ENCODE measurements at places on chromosomes 5 and 9. TPM values are rescaled to one million over a fixed set of nuclear protein-coding genes. Genes with fewer than 3 reads are reported as not detected.

DNA sequence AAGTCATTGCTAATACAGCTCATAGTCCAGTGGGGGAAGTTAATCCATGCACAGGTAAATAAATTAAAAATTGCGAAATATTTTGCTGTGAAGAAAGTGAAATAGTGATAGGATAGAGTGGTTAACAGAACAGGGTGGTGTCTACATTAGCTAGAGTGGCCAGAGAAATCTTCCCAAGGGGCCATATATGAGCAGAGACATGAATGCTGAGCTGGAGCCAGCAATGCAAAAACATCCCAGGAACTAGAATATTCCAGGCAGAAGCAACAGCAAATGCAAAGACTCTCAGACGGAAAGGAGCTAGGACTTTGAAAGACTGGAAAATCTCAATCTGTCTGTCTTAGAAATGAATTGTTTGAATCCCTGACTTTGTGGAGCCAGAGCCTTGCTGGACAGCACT lies 1221.6 kb downstream of the MAT2B start:
- no peak overlapping the region for H3K27ac ChIP-seq
- no peaks in the 10 kb centered on the region for H3K27me3 ChIP-seq
- no peaks in the 10 kb centered on the region for H3K36me3 ChIP-seq
- DNase-seq: no peak

GRCh38 chr5:41517909-41518308 lies 7.5 kb upstream of the PLCXD3 start:
- no peaks in the 10 kb centered on the region for H3K36me3 ChIP-seq
- H3K4me3 ChIP-seq: no peak overlapping the region
- DNase-seq: no peak

- DNase-seq: no peak
- H3K27me3 ChIP-seq: no peaks in the 10 kb centered on the region
- H3K36me3 ChIP-seq: no peaks in the 10 kb centered on the region
- H3K27ac ChIP-seq: no peak overlapping the region
- no peak overlapping the region for H3K4me3 ChIP-seq
Measured at GRCh38 chr5:136047858-136048257, 19.1 kb downstream of the TGFBI start.

DNA sequence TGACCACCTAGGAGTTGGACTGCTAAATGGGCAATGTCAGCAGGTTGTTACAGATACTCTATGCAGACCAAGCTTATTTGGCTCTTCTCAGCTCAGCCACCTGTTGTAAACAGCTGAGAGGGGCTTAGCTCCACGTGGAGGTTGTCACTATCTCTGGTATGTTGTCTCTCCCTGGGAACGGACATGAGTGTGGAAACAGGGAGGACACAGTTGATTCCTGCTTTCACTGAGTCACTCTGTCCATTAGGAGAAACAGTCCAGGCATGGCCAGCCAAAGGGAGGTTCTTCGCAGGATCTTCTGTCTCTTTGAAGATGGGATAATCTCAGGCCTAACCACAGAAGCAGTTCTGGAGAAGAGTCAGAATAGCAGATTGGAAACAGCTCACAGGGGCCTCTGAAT lies 121.2 kb downstream of the PALM2AKAP2 start:
- no peaks in the 10 kb centered on the region for H3K4me1 ChIP-seq
- H3K4me3 ChIP-seq: no peak overlapping the region
- no peak for DNase-seq

- H3K4me1 ChIP-seq: no peaks in the 10 kb centered on the region
- no peaks in the 10 kb centered on the region for H3K27me3 ChIP-seq
- no peaks in the 10 kb centered on the region for H3K36me3 ChIP-seq
- DNase-seq: no peak
Measured at GRCh38 chr5:17620627-17621026, 10.4 kb downstream of the TAF11L12 start.

GRCh38 chr5:180470966-180471582 lies 23.1 kb upstream of the CNOT6 start:
- no peak overlapping the region for H3K27ac ChIP-seq
- peak; percentile 57 for DNase-seq
- no peaks in the 10 kb centered on the region for H3K36me3 ChIP-seq
- no peaks in the 10 kb centered on the region for H3K27me3 ChIP-seq
- no peaks in the 10 kb centered on the region for H3K4me1 ChIP-seq

DNA sequence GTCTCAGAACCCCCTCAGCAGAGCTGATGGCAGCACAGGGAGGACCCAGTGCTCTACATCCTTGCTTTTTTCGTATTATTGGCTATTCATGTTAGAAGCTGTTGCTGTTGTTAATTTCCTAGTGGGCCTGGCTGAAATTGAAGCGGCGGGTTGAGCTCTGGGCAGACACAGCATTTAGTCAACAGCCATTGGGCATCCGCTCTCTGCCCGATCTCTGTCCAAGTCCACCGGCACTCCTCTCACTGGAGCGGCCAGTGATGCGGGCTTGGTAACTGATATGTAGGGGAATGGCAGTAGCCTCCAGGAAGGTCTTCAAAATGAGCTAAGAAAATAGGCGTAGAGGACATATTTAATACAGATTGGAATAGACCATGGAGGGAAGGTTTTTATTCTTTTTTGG lies 1.3 kb upstream of the GARNL3 start:
- no peaks in the 10 kb centered on the region for H3K36me3 ChIP-seq
- H3K4me1 ChIP-seq: no peaks in the 10 kb centered on the region
- no peak for DNase-seq
- H3K27me3 ChIP-seq: no peaks in the 10 kb centered on the region

- no peaks in the 10 kb centered on the region for H3K36me3 ChIP-seq
- H3K4me1 ChIP-seq: no peaks in the 10 kb centered on the region
- no peak for DNase-seq
- H3K4me3 ChIP-seq: peak overlapping the region; percentile 14
- peaks cover 84% of the 10 kb centered on the region for H3K27me3 ChIP-seq
Measured at GRCh38 chr5:176817841-176818377, 7.5 kb downstream of the UNC5A start.

DNA sequence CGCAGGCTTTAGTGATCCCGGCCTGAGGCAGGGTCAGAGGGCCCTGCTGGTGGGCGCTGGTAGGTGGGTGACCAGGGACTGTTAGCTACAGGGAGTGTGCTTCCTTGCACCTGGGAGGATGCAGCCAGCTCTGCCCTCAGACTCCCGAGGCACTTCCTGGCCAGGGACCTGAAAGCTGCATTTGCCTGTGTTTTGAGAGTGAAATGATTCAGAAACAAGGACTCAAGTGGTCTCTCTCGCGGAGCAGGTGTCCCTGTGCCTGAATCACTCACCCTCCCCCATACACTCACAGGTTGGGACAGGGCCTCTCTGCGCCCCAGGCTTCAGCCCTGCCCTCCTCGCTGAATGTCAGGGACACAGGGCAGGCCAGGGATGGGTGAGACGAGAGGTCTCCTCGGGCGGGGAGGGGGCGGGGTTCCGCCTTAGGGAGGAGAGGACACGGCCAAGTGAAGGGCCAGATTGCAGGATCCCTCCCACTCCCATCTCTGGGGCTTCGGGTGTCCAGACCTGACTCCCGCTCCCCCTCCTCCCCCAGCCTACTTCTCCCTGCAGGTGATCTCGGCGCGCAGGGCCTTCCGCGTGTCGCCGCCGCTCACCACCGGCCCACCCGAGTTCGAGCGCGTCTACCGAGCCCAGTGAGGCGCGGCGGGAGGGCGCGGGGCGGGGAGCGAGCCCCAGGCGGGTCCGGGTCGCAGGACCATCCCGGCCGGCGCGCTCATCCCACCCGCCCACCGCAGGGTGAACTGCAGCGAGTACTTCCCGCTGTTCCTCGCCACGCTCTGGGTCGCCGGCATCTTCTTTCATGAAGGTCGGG lies 1.5 kb downstream of the LTC4S start:
- DNase-seq: no peak
- no peaks in the 10 kb centered on the region for H3K27me3 ChIP-seq
- peaks cover 34% of the 10 kb centered on the region for H3K36me3 ChIP-seq

DNA sequence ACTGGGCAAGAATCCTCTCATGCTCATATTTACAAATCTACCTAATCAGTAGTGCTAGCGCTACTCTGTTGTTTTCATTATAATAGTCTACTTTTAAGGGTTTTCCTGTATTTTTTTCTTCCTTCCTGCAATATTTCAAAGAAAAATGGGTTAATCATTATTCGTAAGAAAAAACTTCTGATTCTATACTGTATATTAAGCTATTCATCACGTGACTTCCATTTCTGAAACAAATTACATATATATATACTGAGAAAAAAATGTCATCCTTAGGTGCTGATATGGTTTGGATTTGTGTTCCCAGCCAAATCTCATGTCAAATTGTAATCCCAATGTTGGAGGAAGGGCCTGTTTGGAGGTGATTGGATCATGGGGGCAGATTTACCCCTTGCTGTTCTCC lies 197.0 kb downstream of the FBXL17 start:
- H3K4me3 ChIP-seq: no peak overlapping the region
- no peak overlapping the region for H3K27ac ChIP-seq
- DNase-seq: no peak
- H3K36me3 ChIP-seq: peaks cover 30% of the 10 kb centered on the region
- H3K4me1 ChIP-seq: no peaks in the 10 kb centered on the region

GRCh38 chr5:131654776-131655175 lies 19.7 kb upstream of the RAPGEF6 start:
- H3K4me3 ChIP-seq: no peak overlapping the region
- no peaks in the 10 kb centered on the region for H3K4me1 ChIP-seq
- no peak overlapping the region for H3K27ac ChIP-seq
- DNase-seq: no peak
- peaks cover 15% of the 10 kb centered on the region for H3K36me3 ChIP-seq

GRCh38 chr5:139794067-139794846 lies 1.4 kb upstream of the PSD2 start:
- H3K27me3 ChIP-seq: no peaks in the 10 kb centered on the region
- H3K4me3 ChIP-seq: no peak overlapping the region
- H3K36me3 ChIP-seq: no peaks in the 10 kb centered on the region
- no peak for DNase-seq

GRCh38 chr5:53110156-53110555 lies 599 bp upstream of the MOCS2 start:
- peak overlapping the region; percentile 91 for H3K27ac ChIP-seq
- H3K4me1 ChIP-seq: no peaks in the 10 kb centered on the region
- peak overlapping the region; percentile 89 for H3K4me3 ChIP-seq

GRCh38 chr9:28735738-28736342 lies 1162.6 kb upstream of the C9orf72 start:
- H3K4me1 ChIP-seq: no peaks in the 10 kb centered on the region
- no peaks in the 10 kb centered on the region for H3K27me3 ChIP-seq
- H3K4me3 ChIP-seq: no peak overlapping the region
- DNase-seq: no peak

GRCh38 chr5:155783246-155783645 lies 543.7 kb upstream of the SGCD start:
- no peaks in the 10 kb centered on the region for H3K27me3 ChIP-seq
- H3K4me1 ChIP-seq: no peaks in the 10 kb centered on the region
- no peaks in the 10 kb centered on the region for H3K36me3 ChIP-seq
- DNase-seq: no peak

- DNase-seq: no peak
- H3K27ac ChIP-seq: peak overlapping the region; percentile 82
Measured at GRCh38 chr5:132388244-132389050, 18.9 kb downstream of the SLC22A5 start.

- H3K27me3 ChIP-seq: no peaks in the 10 kb centered on the region
- peak overlapping the region; percentile 46 for H3K27ac ChIP-seq
- H3K4me1 ChIP-seq: peaks cover 6% of the 10 kb centered on the region
- H3K4me3 ChIP-seq: no peak overlapping the region
- peak; percentile 77 for DNase-seq
Measured at GRCh38 chr5:158463938-158464337, 605.0 kb upstream of the CLINT1 start.

GRCh38 chr9:9961487-9961886 lies 651.3 kb downstream of the PTPRD start:
- H3K36me3 ChIP-seq: no peaks in the 10 kb centered on the region
- no peak overlapping the region for H3K4me3 ChIP-seq
- no peak for DNase-seq

GRCh38 chr9:378263-378662 lies 163.6 kb downstream of the DOCK8 start:
- no peak overlapping the region for H3K27ac ChIP-seq
- no peaks in the 10 kb centered on the region for H3K4me1 ChIP-seq
- no peaks in the 10 kb centered on the region for H3K36me3 ChIP-seq
- no peaks in the 10 kb centered on the region for H3K27me3 ChIP-seq
- H3K4me3 ChIP-seq: no peak overlapping the region

- no peak overlapping the region for H3K27ac ChIP-seq
- no peaks in the 10 kb centered on the region for H3K27me3 ChIP-seq
- H3K36me3 ChIP-seq: no peaks in the 10 kb centered on the region
Measured at GRCh38 chr9:117494401-117495090, 79.7 kb upstream of the ASTN2 start.

DNA sequence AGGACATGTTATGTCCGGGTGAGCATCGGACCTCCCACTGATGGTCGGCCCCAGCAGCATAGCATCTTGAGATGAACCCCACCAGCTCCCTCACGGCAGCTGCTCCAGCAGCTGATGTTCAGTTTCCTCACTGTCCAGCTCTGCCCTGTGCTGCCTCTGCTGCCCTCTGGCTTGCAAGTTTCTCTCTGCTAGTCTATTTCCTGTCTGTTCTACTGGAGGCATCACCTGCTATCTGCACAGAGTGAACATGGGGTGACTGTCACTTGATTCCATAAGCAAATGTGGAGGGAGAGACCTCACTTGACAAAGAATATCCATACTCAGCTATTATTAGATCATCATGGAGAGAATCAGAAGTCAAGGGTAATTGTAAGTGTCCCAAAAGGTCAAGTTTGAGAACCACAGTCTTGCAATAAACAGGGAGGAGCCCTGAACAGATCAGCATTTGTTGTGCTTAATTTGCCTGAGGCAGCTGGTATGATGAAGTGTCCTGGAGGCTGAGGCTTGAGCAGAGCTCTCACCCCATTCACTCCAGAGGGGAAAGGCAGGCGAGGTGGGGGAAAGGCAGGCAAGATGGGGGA lies 702.8 kb downstream of the SEMA5A start:
- H3K27me3 ChIP-seq: no peaks in the 10 kb centered on the region
- H3K4me3 ChIP-seq: no peak overlapping the region
- no peak for DNase-seq
- peak overlapping the region; percentile 19 for H3K27ac ChIP-seq

- H3K4me1 ChIP-seq: no peaks in the 10 kb centered on the region
- peak overlapping the region; percentile 8 for H3K27ac ChIP-seq
- no peaks in the 10 kb centered on the region for H3K36me3 ChIP-seq
- no peak overlapping the region for H3K4me3 ChIP-seq
- no peaks in the 10 kb centered on the region for H3K27me3 ChIP-seq
Measured at GRCh38 chr5:143338658-143339366, 64.7 kb downstream of the NR3C1 start.

- no peaks in the 10 kb centered on the region for H3K27me3 ChIP-seq
- no peak overlapping the region for H3K27ac ChIP-seq
- H3K4me1 ChIP-seq: no peaks in the 10 kb centered on the region
- no peak overlapping the region for H3K4me3 ChIP-seq
Measured at GRCh38 chr9:138022121-138022741, 144.6 kb downstream of the CACNA1B start.

- no peaks in the 10 kb centered on the region for H3K27me3 ChIP-seq
- no peak for DNase-seq
- peaks cover 77% of the 10 kb centered on the region for H3K36me3 ChIP-seq
- no peak overlapping the region for H3K27ac ChIP-seq
Measured at GRCh38 chr9:2066312-2067273, 51.4 kb downstream of the SMARCA2 start.

SH3TC2 gene
- 77.4 TPM for total RNA-seq

GPR151 gene
- total RNA-seq: not detected

SPRY4 gene
- 17.5 TPM for total RNA-seq

CDKN2B gene
- 18.2 TPM for total RNA-seq

VDAC1 gene
- total RNA-seq: 70.4 TPM

CMYA5 gene
- total RNA-seq: 8.1 TPM

NPR3 gene
- 41.4 TPM for total RNA-seq

STK32A gene
- 19.5 TPM for total RNA-seq

SLC22A4 gene
- total RNA-seq: 4.2 TPM

ALDH7A1 gene
- total RNA-seq: 20.7 TPM

C9 gene
- not detected for total RNA-seq

LCN15 gene
- total RNA-seq: not detected

CACFD1 gene
- total RNA-seq: 16.3 TPM

ADAMTS12 gene
- 10.1 TPM for total RNA-seq
